ENCODE measurements at places on chromosomes 7 and 10. TPM values are rescaled to one million over a fixed set of nuclear protein-coding genes. Genes with fewer than 3 reads are reported as not detected.

The RARRES2 gene
- polyA plus RNA-seq = 198 TPM

DNA sequence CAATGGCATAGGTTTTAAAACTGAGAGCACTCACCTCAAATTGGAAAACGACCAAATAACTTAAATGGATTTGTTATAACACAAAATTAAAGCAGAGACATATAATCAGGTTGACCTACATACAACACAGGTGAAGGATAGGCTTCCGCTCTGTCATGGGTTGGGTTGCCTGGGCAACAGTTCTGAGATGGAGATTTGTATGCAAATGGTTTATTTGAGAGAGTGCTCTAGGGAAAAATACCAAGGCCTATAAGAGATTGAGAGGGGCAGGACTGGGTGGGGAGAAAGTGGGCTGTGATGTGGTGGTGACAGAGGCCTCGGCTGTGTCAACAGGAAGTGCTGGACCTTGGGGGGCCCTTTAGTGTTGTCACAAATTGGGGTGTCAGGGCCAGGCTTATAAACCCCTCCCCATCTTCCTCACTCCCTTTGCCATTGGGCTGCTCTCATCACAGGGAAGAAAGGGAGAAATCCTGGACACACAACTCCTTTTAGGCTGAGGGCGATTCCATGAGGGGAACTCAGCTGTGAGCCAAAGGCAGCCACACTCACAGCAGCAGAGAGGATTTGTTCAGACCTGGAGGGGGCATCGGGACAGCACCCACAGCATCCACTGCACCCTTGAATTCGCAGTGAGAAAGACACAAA is 105.4 kb upstream of the LYZL1 start:
- H3K4me3 ChIP-seq = no peak overlapping the region
- no peak overlapping the region for H3K27ac ChIP-seq
- no peaks in the 10 kb centered on the region for H3K4me1 ChIP-seq
- no peaks in the 10 kb centered on the region for H3K36me3 ChIP-seq
- no peak for DNase-seq

- H3K4me1 ChIP-seq = no peaks in the 10 kb centered on the region
- no peak for DNase-seq
- no peak overlapping the region for H3K27ac ChIP-seq
- H3K27me3 ChIP-seq = no peaks in the 10 kb centered on the region
- H3K36me3 ChIP-seq = no peaks in the 10 kb centered on the region
These were observed 350 bp upstream of the ZNF37A start for GRCh38 chr10:38093816-38094157.

DNA sequence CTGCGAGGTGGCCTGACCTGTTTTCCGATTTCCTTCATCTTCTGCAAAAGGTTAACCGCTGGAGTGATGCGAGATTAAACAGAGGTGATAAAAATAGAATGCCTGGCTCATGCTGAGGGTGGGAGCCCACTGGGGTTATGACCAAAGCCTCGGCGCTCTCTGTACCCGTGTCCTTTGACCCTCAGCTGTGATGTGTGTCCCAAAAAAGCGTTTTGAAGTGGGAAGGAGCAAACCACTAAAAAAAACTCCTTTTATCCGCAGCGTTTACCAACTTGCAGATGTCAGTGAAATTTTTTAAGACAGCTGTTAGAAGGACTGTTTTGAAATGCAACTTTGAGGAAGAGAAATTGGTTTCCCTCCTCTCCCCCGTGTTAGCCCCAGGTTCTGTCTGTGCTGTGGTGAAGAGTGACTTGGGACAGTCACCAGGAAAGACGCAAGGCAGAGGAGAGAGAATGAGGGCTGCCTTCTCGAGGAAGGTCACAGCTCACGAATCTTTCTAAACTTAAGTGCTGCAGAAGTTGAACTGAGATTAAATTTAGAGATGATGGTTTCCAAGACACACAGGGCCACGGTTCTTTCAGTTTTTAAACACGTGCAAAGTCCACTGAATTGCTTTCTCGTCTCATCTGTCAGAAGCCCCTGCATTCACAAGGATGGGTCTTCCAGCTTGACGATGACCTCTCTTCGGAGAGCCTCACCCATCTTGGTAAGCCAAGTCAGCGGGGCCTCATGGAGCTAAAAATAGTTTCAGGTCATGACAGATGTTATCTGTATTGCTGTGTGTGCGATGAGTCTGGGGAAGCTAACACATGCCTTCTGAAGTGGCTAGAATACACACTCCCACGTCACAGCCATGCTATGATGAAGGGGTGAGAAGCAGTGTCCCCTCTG is 27.6 kb downstream of the AMZ1 start:
- H3K4me3 ChIP-seq = no peak overlapping the region
- H3K27me3 ChIP-seq = no peaks in the 10 kb centered on the region
- no peaks in the 10 kb centered on the region for H3K36me3 ChIP-seq
- no peak for DNase-seq

GRCh38 chr7:2641406-2642393 is 9.9 kb downstream of the TTYH3 start:
- no peak overlapping the region for H3K4me3 ChIP-seq
- no peaks in the 10 kb centered on the region for H3K27me3 ChIP-seq
- H3K4me1 ChIP-seq = no peaks in the 10 kb centered on the region

GRCh38 chr7:22190736-22191135 is 166.2 kb downstream of the RAPGEF5 start:
- no peak overlapping the region for H3K4me3 ChIP-seq
- no peaks in the 10 kb centered on the region for H3K4me1 ChIP-seq
- H3K27me3 ChIP-seq = no peaks in the 10 kb centered on the region
- no peak overlapping the region for H3K27ac ChIP-seq
- H3K36me3 ChIP-seq = no peaks in the 10 kb centered on the region

GRCh38 chr7:137975221-137975620 is 26.7 kb downstream of the CREB3L2 start:
- DNase-seq = no peak
- no peaks in the 10 kb centered on the region for H3K36me3 ChIP-seq
- no peaks in the 10 kb centered on the region for H3K27me3 ChIP-seq
- peaks cover 16% of the 10 kb centered on the region for H3K4me1 ChIP-seq
- H3K27ac ChIP-seq = peak overlapping the region; percentile 79

DNA sequence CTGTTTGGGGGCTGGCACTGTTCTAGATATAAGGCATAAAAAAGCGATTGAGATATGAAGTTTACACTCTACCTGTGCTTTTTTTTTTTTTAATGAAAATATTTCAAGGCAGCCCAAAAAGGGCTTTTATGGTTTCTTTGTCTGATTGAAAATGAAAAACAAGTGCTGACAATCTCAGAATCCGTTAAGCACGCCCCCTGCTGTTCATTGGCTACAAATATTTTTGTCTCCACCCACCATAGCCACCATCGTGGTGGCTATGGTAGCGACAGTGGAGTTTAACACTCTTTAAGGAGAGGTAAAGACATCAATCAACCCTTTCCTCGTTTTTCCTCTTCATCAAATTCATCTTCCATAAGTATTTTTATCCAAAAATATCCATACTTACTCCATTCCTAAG is 94.2 kb downstream of the CD36 start:
- H3K36me3 ChIP-seq = no peaks in the 10 kb centered on the region
- H3K4me1 ChIP-seq = peaks cover 3% of the 10 kb centered on the region
- no peak for DNase-seq
- no peak overlapping the region for H3K4me3 ChIP-seq

- H3K27ac ChIP-seq = no peak overlapping the region
- H3K4me1 ChIP-seq = no peaks in the 10 kb centered on the region
- H3K4me3 ChIP-seq = no peak overlapping the region
- DNase-seq = no peak
- peaks cover 12% of the 10 kb centered on the region for H3K36me3 ChIP-seq
These were observed 10.0 kb downstream of the HPS1 start for GRCh38 chr10:98436704-98437103.

DNA sequence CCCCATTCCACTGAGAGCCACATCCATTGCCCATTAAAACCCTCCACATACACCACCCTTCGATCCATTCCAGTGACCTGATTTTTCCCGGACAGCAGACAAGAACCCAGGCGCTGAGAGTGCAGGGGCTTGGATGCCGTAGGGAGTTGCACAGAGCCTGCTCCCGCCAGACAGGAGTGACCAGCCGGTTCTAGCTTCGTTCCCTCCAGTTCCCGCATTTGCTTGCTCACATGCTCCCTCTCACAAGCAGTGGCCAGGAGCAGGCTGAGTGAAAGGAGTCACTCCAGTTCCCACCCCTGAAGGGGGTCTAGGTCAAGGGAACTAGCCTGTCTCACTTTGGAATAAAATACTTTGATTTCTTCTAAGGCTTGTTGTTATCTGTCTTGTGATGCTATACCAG is 119.5 kb downstream of the SKIDA1 start:
- no peak overlapping the region for H3K27ac ChIP-seq
- H3K36me3 ChIP-seq = no peaks in the 10 kb centered on the region
- H3K27me3 ChIP-seq = no peaks in the 10 kb centered on the region
- DNase-seq = no peak
- H3K4me3 ChIP-seq = no peak overlapping the region

- no peak for DNase-seq
- no peaks in the 10 kb centered on the region for H3K4me1 ChIP-seq
- H3K27me3 ChIP-seq = no peaks in the 10 kb centered on the region
- H3K4me3 ChIP-seq = no peak overlapping the region
- no peaks in the 10 kb centered on the region for H3K36me3 ChIP-seq
These were observed 29.9 kb downstream of the KAZALD1 start for GRCh38 chr10:101091546-101092290.

DNA sequence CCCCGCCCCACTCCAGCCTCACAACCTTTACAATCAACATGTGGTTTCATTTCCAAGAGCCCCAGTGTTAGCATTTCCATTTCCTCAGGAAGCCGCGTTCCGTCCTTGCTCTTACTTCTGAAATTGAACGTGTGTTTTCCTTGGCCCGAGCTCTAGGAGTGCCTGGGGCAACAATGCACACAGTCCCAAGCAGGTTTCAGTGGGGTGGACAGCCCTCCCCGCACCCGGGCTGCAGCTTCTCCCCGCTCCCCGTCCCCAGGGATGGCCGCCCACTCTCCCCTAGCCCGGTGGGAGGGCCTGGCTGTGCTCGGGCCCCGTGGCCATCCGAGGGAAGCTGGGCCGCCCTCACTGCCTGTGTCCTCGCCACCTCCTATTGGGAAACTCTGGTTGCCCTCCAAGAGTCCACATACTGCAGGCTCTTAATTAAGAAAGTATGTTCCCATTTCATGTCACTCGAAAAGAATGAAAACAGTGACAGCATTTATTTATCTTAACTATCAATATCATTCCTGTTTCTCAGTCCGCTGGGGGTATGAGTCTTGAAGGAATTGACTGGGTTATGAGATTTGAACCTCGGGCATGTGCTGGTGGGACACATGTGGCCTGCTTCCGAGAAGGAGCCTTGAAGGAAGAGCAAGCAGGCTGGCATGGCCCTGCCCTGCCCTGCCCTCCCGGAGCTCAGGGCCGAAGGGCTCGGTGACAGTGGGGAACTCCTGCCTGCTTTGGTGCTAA is 163.8 kb downstream of the GRK5 start:
- no peaks in the 10 kb centered on the region for H3K27me3 ChIP-seq
- no peaks in the 10 kb centered on the region for H3K36me3 ChIP-seq
- H3K4me1 ChIP-seq = no peaks in the 10 kb centered on the region
- H3K4me3 ChIP-seq = no peak overlapping the region
- DNase-seq = peak; percentile 92

DNA sequence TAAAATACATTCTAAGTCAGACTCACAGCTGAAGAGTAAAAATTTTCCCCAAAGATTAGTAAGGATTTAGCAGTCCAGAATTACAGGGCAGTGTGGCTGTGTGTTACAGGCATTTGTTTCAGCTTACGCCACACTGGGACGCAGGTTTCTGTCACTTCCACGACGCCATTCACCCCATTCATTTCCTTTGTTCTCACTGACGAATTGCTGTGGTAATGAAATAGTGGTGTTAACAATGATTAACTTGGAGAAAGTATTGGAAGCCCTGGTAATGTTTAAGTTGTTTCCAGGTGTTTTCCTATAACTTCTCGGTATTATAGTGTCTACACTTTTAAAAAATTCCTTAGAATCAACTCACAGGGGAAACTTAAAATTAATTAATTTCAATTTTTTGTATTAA is 370.9 kb downstream of the SH2D4B start:
- H3K27me3 ChIP-seq = no peaks in the 10 kb centered on the region
- H3K36me3 ChIP-seq = no peaks in the 10 kb centered on the region
- no peaks in the 10 kb centered on the region for H3K4me1 ChIP-seq
- H3K27ac ChIP-seq = no peak overlapping the region

- no peaks in the 10 kb centered on the region for H3K27me3 ChIP-seq
- peak; percentile 86 for DNase-seq
- no peak overlapping the region for H3K27ac ChIP-seq
- H3K4me1 ChIP-seq = no peaks in the 10 kb centered on the region
- H3K4me3 ChIP-seq = peak overlapping the region; percentile 29
- H3K36me3 ChIP-seq = no peaks in the 10 kb centered on the region
These were observed 10.4 kb upstream of the FGFR2 start for GRCh38 chr10:121608469-121609190.

DNA sequence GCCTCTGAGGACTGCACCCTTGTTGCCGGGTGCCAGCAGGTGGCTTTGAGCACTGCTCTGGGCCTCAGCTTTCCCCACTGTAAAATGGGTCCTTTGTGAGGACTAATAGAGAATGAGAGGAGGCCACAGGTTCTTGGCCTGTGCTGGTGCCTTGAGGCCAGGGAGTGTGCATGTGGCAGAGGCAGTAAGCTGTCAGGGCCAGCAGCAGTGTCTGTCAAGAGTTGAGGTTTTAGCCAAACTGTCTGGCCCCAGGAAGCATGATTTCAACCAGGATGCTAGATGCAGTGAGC is 13.5 kb downstream of the NACAD start:
- H3K27ac ChIP-seq = no peak overlapping the region
- no peak overlapping the region for H3K4me3 ChIP-seq
- H3K4me1 ChIP-seq = no peaks in the 10 kb centered on the region
- H3K36me3 ChIP-seq = no peaks in the 10 kb centered on the region
- no peaks in the 10 kb centered on the region for H3K27me3 ChIP-seq

DNA sequence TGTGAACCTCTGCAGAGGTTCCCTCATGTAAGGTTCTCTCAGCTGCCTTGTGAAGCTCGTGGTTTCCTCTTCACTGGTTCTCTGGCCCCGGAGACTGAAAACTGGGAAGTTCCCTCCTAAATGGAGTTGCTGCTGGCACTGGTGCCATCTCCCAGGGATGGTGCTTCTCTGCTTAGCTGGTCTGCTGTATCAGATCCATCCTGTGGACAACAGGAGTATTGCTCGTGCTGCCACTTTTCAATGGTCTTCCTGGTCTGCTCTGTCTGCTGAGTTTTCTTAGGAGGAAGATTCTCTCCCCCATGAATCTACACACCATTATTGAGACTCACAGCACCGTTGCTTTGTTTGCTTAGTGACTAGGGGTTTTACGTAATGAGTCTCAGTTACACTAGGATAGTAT is 247.8 kb downstream of the OTUD1 start:
- no peaks in the 10 kb centered on the region for H3K36me3 ChIP-seq
- H3K27me3 ChIP-seq = no peaks in the 10 kb centered on the region
- no peak overlapping the region for H3K27ac ChIP-seq
- no peaks in the 10 kb centered on the region for H3K4me1 ChIP-seq
